ENCODE measurements at places on chromosomes 4 and X.

GRCh38 chr4:132662456-132662855 is 486.6 kb upstream of the PCDH10 start:
- no peak for DNase-seq

GRCh38 chr4:180832073-180832472 is 1411.1 kb upstream of the TENM3 start:
- DNase-seq = no peak

- peak; percentile 90 for DNase-seq
Measured at GRCh38 chr4:106315968-106316772, at the start of the genes AIMP1 and TBCK. Gene AIMP1 (plus strand): TSS chr4:106316550. CDS start chr4:106325010, 8,460 bp downstream. Gene TBCK (minus strand): TSS chr4:106316209. CDS start chr4:106308960, 7,249 bp downstream.

GRCh38 chrX:78123190-78123589 is 16.3 kb downstream of the TAF9B start:
- DNase-seq = peak; percentile 63

DNA sequence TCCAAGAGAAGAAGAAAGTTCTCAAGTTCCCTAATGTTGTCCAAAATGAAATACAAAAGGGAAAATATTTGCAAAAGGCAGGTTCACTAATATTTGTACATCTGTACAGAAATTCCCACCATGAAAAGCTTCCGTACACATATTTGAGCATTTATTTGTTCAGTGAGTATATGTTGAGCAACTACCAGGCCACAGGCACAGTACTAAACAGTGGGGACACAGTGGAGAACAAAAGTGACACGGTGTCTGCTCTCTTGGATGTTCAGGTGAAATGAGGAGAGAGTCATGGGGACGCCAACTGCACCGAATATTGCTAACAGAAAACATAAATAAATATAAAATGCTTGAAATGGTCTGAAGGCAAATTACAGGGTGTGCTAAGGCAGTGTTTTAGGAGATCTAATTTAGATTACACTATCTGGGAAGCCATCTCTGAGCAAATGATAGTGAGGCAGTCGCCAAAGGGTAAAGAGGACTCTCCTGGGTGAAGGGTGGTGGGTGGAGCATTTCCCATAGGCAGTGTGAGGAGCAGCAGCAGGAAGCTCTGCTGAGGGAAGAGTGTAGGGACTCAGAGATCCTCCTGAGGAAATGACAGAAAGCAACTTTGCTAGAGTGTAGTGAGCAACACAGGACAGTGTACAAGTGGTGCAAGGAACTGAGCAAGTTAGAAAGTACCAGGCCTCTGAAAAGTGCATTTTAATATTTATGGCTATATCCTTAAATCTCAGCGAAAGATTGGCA is 375.2 kb downstream of the GALNTL6 start:
- DNase-seq = no peak

- DNase-seq = no peak
Measured at GRCh38 chrX:132068405-132068804, 45.3 kb downstream of the STK26 start.

DNA sequence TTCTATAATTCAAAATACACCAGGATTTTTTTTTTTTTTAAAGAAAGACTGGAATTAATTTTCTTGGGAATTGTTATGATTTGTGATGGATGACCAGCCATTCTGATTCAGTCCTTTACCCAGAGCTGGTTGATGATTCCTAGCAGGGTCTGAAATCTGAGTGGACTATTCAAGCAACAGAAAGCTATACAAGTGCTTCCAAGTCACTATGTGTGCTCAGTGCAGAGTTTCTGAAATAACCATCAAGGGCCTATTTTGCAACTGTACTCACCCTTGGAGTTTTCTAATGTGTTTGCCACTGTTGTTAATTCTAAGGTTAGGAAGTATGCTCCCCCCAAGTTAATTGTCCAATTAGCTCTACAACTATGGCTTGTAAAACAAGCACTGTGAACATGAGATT is 137.7 kb upstream of the RAPGEF2 start:
- no peak for DNase-seq

GRCh38 chr4:1497189-1497801 is 91.1 kb upstream of the NKX1-1 start:
- DNase-seq = no peak

GRCh38 chrX:122878269-122878668 is 305.8 kb upstream of the GRIA3 start:
- no peak for DNase-seq

DNA sequence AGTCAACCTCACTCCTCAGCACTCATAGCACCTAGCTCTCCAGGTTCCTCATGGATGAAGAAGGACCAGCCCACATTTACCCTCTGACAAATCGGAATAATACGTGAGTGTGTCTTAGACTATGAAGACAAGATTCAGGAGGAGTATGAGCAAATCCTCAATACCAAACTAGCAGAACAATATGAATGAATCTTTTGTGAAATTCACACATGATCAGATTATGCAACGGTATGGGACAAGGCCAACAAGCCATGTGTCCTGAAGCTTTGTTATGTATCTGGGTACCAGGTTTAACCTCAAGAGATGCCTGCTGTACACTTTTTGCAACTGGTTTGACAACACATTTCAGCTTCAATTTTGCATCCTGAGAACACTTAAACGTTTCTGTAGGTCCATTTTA is 300.1 kb downstream of the OPHN1 start:
- DNase-seq = no peak

Data from IMR-90 (cell line).